ENCODE measurements at places on chromosomes 13 and 19.

DNA sequence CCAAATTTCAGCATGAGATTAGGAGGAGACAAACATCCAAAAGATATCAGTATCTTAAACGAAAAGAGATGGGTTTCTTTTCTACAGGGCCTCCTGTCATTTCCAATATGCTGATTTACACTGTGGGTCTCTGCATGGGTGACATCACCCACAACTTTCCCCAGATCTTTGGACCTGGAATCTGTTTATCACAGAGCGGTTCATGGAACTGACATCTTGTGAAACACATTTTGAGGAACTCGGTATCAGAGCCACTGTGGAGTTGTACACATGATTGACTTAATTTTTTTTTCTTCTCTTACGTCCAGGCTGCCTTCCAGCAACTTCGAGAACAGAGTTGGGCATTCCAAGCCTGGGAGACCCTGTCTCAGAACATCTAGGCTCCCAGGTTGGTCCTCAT is 80.2 kb upstream of the SERP2 start:
- no peak overlapping the region for H3K27ac ChIP-seq
- H3K36me3 ChIP-seq: no peaks in the 10 kb centered on the region
- peaks cover 6% of the 10 kb centered on the region for H3K4me1 ChIP-seq
- no peak for DNase-seq
- H3K4me3 ChIP-seq: no peak overlapping the region
- peaks cover 30% of the 10 kb centered on the region for H3K27me3 ChIP-seq

- peaks cover 3% of the 10 kb centered on the region for H3K4me1 ChIP-seq
- H3K27ac ChIP-seq: no peak overlapping the region
- peaks cover 4% of the 10 kb centered on the region for H3K27me3 ChIP-seq
- H3K4me3 ChIP-seq: no peak overlapping the region
Measured at GRCh38 chr19:4556597-4557127, 2.8 kb downstream of the SEMA6B start.

GRCh38 chr19:30879225-30879624 is 470.0 kb downstream of the TSHZ3 start:
- H3K36me3 ChIP-seq: no peaks in the 10 kb centered on the region
- no peak overlapping the region for H3K4me3 ChIP-seq
- DNase-seq: peak; percentile 26
- no peak overlapping the region for H3K27ac ChIP-seq
- peaks cover 33% of the 10 kb centered on the region for H3K27me3 ChIP-seq

DNA sequence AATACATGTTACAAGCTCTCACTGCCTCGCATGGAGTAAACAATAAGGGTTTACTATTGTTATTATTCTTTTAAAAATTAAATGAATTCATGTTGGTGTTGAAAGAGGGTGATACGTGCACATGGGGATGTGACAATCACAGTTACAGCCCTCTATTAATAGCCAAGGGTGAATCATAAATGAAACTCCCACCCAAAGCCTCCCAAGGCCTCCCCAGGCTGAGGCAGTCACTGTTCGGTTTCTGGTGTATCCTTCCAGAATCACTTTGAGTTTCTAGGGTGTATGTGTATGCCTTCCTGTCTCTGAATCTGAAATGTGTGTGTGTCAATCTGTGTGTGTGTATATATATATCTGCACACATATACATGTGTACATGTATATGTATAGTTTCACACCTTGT is 73.4 kb downstream of the AKAP11 start:
- no peak for DNase-seq
- no peaks in the 10 kb centered on the region for H3K36me3 ChIP-seq
- no peak overlapping the region for H3K4me3 ChIP-seq

DNA sequence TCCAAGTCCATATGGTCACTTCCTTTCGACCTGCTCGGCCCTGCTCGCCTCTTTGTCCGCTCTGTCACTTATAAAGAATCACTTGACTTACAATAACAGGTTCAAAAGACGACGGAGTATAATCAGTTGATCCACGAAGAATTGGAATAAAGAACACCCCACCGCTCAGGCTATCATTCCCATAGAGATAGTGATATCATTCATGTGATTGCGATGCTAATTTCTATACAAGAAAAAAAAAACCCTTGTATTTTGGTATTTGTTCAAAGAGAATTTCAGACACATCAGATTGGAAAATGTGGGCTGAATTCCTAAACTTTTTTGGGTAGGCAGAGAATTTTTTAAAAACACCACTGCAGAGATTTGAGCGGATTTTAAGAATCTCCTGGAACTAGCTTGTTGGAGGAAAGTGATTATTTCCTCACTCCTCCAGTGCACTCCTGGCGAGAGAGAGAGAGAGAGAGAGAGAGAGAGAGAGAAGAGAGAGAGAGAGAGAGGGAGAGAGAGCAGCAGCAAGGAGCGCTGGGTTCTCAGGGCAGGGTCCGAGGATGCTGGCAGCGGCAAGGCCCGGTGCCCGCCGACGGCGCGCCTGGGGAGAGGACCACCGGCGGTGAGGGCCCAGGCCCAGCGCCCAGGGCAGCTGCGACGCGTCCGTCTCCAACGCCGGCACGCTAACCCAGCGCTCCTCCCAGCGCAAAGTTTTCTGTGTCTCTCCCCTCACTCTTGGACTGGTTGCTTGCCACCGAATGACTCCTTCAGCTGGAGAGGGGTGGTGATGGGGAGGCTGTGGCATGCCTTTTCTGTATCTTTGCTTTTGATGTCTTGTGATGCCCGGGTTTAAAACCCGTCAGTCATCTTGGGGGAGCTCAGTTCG is 149.0 kb upstream of the ZNF536 start:
- peak overlapping the region; percentile 43 for H3K4me3 ChIP-seq
- peaks cover 35% of the 10 kb centered on the region for H3K4me1 ChIP-seq
- peak overlapping the region; percentile 53 for H3K27ac ChIP-seq
- H3K36me3 ChIP-seq: no peaks in the 10 kb centered on the region

GRCh38 chr13:87837946-87838345 is 166.8 kb downstream of the SLITRK5 start:
- no peak overlapping the region for H3K27ac ChIP-seq
- H3K27me3 ChIP-seq: no peaks in the 10 kb centered on the region
- no peak overlapping the region for H3K4me3 ChIP-seq

DNA sequence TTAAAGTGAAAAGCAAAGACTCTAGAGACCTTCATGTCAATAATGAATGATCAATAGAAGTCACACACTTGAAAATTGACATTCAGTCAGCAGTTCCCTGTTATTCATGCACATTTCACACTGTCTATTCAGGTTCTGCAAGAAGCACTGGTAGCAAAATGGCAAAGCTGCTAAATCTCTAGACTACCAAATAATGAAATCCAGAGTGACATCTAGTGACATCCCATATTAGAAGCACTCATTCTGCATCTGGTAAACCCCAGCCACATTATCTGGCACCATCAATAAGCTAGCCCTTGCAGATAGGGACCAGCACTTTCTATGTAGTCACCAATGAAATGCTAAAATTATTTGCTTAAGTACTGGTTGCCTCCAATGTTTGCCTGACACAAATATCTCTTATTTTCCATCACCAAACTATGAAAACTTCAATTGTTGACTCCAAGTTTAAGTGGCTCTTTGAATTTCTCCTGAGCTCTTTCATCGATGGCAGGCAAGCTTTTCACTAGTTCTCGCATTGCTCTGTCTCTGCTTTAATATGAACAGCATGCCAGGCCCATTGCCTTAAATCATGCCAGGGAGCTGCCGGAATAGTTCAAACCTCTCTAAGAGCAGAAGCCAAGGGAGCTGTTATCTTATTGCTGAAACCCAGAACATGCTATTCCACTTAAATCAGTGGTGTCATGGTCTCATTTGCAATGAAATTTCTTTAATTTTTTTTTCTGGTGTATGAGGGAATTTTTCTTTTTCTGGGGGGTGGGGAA is 409.9 kb downstream of the MZT1 start:
- H3K27me3 ChIP-seq: no peaks in the 10 kb centered on the region
- H3K4me3 ChIP-seq: no peak overlapping the region
- H3K27ac ChIP-seq: no peak overlapping the region

DNA sequence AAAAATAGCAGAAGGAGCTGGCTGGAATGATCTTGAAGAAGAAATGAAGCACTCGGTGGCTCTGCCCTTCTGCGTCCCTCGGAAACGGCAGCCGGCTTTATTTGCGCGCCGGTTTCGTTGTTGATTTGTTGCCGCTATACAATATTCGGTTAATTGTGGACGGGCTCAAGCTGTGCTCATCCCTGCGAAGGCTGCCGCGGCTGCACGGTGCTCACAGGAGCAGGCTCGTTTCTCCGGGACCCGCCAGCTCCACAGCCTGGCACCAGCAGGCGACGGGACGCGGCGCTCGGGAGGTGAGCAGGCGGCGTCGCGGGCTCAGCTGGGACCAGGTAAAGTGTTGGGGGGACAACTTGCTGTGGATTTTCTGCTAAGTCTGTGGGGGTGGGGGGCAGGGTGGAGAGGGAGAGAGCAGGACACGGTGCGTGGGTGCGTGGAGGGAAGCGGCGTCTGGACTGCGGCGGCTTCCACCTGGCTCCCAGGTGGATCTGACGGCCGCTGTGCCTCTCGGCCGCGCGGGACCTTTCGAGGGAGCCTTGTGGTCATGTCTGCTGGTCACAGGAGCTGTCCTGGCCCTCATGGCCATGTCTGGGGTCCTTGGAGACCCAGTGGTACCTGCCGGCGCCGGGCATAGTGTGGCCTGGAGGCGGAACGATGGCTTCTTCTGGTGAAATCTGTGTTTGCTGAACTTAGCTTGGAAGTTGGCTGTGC is 90.9 kb downstream of the TEX29 start:
- H3K4me1 ChIP-seq: no peaks in the 10 kb centered on the region
- no peak for DNase-seq
- no peaks in the 10 kb centered on the region for H3K36me3 ChIP-seq
- no peak overlapping the region for H3K27ac ChIP-seq

DNA sequence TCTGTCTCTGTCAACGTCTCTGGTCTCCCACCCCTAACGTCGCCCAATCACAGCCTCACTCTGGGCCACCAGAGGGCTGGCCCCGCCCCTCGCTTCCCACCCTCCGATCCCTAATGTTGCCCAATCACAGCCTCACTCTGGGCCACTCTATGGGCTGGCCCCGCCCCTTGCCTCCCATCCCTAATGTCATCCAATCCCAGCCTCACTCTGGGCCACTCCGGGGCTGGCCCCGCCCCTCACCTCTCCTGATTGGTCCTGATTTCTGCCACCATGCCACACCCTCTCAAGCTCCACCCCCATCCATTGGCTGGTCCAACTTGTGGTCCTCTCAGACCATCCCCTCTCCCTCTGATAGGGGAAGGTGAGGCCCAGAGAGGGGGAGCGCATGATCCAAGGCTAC is 24.9 kb downstream of the CELF5 start:
- DNase-seq: no peak
- H3K36me3 ChIP-seq: no peaks in the 10 kb centered on the region
- H3K4me3 ChIP-seq: no peak overlapping the region

DNA sequence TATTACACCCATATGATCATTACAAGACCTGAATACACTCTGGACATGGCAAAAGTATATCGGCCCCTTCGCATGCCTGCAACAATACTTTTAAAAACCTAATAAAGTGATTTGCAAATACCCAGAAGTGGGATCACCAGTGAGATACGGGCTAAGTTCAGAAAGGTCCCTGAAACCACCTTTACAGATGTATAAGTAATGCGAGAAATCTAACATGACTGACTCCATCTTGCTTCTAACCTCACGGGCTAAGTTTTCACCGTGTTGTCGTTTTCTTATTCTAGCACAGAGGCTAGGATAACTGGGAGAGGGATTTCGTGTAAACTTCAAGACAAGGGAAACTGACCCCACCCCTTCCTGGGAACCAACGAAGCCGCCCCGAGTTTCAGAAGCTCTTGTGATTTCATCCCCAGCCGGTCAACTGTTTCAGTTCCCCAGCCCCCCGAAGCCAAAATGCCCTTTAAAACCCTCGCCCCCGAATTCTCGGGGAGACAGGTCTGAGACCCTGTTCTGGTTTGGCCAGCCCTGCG is 703 bp downstream of the NEK3 start:
- peak overlapping the region; percentile 87 for H3K4me3 ChIP-seq
- peaks cover 21% of the 10 kb centered on the region for H3K4me1 ChIP-seq
- H3K27ac ChIP-seq: peak overlapping the region; percentile 80

DNA sequence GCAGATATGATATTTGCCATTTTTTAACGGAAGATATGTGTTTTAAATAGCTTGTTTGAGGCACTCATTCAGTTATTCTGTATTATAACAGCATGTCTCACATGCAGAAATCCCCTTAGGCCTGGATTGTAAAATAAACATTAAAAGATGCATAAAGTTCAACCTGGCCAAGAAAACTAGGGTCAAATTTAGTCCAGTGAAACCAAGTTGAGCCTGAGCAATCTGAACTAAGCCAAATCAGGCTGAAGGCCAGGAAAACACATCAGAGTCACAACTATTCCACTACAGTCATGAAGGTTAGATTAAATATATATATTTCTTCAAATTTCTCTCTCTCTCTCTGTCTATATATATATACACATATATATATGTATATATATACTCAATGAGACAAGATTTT is 504.8 kb downstream of the SLITRK1 start:
- no peak overlapping the region for H3K4me3 ChIP-seq
- DNase-seq: no peak
- H3K4me1 ChIP-seq: peaks cover 11% of the 10 kb centered on the region
- no peaks in the 10 kb centered on the region for H3K27me3 ChIP-seq
- no peaks in the 10 kb centered on the region for H3K36me3 ChIP-seq

DNA sequence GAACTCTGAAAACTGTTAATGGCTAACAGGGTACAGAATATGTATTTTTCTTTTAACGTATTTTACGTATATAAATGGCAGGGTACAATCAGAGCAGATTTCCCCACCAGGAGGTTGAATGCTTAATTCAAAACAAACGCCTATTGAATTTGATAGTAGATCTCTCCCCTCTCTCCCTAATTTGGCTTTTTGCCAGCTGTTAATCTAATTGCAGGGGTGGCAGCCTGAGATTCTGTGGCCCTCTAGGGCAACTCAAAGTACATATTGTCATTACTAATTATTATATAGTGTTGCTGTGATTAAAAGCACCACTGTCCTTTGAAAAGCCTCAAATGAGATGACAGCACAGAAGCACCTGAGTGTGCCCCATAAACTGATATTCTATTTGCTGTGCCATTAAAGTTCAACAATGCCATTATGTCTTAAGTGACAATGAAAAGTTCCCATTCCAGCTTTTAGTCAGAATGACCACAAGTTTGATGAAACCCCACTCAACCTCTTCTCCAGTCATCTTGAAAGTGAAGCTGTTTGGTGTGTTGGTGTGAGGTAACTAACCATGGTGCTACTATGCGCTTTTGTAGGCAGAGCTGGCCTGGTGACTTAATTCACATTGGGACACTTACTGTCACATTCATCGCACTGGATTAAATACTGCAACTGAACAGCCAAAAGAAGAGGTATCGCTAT is 351.4 kb downstream of the KCNRG start:
- DNase-seq: no peak
- H3K4me1 ChIP-seq: peaks cover 26% of the 10 kb centered on the region
- H3K27ac ChIP-seq: no peak overlapping the region
- H3K36me3 ChIP-seq: no peaks in the 10 kb centered on the region
- no peak overlapping the region for H3K4me3 ChIP-seq

GRCh38 chr19:5466072-5466471 is 10.9 kb downstream of the ZNRF4 start:
- H3K27me3 ChIP-seq: peaks cover 17% of the 10 kb centered on the region
- peaks cover 4% of the 10 kb centered on the region for H3K4me1 ChIP-seq
- no peaks in the 10 kb centered on the region for H3K36me3 ChIP-seq
- H3K27ac ChIP-seq: no peak overlapping the region
- DNase-seq: no peak
- no peak overlapping the region for H3K4me3 ChIP-seq

All from mesothelial cell of epicardium (in vitro differentiated cells).